ENCODE measurements at places on chromosomes 11 and 22.

GRCh38 chr11:58625826-58626460, 3.5 kb downstream of the CNTF start:
- peak; percentile 26 for DNase-seq

DNA sequence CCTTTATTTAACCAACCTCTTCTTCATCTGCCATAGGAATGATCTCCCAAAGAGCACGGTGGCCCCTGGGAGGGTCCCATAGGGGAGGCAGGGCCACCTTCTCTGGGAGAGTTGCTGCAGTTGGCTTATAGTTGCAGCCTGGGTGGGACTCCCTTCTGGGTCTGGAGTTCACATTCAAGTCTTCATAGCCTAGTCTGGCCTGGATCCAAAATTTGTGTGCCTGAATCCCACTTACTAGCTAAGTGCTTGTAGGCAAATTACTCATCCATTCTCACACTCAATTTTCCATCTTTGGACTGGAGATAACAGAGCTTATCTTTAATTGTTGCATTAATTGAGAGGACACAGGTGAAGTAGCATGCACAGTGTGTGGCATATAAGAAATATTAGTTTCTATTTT, 163.6 kb downstream of the GRIK4 start:
- no peak for DNase-seq

DNA sequence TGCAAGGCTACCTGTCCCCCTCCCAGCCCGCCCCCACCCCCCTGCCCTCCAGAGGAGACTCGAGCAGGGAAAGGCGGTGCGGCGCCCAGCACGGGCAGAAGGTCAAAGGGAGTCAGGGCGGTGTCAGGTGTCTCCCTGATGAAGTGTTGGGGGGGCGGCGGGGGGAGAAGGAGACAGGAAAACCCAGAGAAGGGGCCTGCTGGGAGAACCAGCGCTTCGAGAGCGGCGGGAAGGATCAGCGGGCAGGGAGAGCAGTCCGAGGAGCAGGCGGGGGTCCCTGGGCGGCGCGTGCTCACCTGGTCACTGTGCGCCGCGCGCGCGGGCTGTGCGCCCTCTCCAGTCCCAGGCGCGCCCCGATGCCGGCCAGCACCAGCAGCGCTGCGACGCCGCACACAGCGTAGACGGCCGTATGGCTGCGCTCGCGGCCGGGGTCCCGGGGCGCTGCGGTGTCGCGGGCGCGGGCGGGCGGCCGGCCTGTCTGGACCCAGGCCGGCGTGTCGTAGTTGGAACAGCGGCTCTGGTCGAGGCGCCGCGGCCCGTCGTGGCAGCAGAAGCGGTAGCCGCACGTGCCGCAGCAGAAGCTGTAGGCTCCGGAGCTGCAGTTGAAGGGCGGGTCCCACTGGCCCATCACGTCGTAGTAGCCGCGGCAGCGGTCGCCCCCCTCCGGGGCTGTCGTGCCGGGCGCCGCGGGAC, 886 bp downstream of the SHISA8 start:
- no peak for DNase-seq

DNA sequence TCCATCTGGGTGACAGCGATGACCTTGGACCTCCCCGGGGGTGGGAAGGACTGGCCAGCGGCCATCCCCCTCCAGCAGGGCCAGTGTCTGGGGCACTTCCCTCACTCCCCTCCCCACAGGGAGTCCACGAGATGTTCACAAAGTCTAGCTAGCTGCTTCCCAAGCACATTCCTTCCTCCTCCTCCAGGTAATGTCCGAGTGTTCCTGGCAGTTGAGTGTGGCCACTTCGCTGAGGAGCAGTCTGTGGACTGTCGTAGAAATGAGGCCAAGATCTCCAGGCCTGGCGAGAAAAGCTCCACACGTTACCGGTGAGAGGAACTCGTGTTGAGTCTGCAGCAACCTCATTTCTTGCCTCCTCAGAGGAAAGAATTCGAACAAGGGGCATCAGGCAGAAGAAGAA, 425.5 kb downstream of the BRD1 start:
- DNase-seq: no peak

GRCh38 chr22:47388331-47388730, 625.9 kb downstream of the TBC1D22A start:
- DNase-seq: no peak

DNA sequence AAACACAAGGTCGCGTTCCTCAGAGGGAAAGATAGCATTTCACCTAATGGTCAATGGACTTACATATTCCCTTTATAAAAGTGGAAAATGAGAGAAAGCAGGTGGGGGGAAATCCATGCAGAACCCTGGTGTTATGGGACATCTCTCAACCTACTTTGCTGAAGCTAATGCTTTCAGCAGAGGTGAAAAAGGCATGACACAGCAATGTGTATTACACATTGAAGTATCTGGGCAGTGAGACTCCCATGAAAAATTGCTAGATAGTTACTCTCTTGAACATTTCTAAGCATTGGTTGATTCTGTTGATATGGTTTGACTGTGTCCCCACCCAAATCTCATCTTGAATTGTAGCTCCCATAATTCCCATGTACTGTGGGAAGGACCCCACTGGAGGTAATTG, 60.0 kb upstream of the PICALM start:
- DNase-seq: no peak

- no peak for DNase-seq
Measured at GRCh38 chr11:41301023-41301422, 158.4 kb downstream of the LRRC4C start.

- no peak for DNase-seq
Measured at GRCh38 chr11:117535850-117536411, 208.3 kb downstream of the CEP164 start.

- DNase-seq: peak; percentile 88
Measured at GRCh38 chr22:49962012-49962750, 1.6 kb downstream of the PIM3 start.

GRCh38 chr22:22928666-22929380, 41.2 kb downstream of the IGLL5 start:
- DNase-seq: peak; percentile 56

DNA sequence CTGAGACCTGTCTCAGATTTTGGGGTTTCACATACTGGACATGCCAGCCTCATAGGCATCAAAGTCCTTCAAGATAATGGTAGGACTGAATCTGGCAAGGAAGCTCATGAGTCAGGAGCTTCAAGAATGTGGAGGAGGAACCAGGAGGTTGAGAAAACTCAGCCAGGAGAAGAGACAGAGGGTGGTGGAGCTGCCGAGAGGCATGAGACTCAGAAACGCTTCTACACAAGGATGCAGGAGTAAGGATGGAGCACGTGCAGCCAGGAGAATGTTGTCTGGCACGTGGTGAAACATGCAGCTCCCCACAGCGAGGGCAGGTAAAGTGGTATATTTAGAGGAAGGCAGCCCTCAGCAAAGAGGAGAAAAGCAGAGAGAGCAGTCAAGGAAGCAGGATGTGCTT, 148.7 kb upstream of the ISX start:
- DNase-seq: no peak

DNA sequence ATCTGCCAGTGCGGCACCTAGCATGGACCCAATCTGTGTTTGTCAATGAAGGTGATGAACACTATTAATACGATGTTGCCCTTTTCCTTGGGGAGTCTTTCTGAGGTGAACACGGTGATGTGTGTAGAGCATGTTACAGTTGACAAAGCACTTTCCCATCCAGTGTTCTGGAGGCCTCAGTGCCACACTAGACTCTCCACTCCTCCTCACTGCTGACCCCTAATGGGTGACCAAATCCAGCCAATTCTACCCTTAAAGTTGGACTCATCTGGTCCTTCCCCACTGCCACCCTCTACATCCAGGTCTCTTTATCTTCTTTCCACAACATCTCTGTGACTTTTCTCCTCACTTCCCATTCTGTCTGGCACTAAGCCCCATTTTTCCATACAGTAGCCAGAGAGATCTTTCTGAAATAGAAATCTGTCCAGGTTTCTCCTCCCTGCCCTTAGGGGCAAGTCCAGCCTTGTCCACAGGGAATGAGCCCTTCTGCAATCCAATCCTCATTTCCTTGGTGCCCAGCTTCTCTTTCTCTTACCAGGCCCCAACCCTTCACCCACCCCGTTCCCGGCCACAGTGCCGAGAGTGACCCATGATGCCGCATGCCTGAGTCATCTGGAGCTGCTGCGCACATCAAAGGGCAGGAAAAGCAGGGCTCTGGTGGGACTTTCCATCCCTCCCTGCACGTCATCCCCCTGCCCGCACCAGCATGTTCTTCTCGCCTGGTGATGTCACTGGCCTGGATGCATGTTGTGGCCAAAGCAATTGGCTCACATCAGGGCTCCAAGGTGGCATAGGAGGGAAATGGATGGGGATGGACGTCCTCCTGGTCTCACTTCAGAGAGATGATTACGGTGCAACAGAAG, 64.2 kb downstream of the RASSF10 start:
- DNase-seq: peak; percentile 47

DNA sequence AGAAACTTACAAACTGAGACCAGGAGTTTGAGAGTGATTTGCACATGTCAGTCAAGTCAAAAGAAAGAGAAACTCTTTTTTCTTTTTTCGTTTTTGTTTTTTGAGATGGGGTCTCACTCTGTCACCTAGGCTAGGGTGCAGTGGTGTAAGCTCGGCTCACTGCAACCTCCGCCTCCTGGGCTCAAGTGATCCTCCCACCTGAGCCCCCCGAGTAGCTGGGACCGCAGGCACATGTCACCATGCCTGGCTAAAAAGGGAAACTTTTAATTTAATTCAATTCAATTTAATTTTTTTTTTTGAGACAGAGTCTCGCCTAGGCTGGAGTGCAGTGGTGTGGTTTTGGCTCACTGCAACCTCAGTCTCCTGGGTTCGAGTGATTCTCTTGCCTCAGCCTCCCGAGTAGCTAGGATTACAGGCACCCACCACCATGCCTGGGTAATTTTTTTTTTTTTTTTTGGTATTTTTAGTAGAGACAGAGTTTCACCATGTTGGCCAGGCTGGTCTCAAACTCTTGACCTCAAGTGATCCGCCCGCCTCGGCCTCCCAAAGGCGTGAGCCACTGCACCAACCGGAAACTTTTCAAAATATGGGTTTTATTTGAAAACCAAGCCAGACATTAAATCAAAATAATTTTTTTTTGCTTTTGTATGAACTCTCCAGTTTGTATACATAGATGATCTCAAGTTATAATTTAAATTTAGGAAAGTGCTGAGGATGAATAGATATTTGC, 9.9 kb downstream of the UCP3 start:
- DNase-seq: no peak

- no peak for DNase-seq
Measured at GRCh38 chr11:66275984-66276612, 1.9 kb upstream of the CNIH2 start.

DNA sequence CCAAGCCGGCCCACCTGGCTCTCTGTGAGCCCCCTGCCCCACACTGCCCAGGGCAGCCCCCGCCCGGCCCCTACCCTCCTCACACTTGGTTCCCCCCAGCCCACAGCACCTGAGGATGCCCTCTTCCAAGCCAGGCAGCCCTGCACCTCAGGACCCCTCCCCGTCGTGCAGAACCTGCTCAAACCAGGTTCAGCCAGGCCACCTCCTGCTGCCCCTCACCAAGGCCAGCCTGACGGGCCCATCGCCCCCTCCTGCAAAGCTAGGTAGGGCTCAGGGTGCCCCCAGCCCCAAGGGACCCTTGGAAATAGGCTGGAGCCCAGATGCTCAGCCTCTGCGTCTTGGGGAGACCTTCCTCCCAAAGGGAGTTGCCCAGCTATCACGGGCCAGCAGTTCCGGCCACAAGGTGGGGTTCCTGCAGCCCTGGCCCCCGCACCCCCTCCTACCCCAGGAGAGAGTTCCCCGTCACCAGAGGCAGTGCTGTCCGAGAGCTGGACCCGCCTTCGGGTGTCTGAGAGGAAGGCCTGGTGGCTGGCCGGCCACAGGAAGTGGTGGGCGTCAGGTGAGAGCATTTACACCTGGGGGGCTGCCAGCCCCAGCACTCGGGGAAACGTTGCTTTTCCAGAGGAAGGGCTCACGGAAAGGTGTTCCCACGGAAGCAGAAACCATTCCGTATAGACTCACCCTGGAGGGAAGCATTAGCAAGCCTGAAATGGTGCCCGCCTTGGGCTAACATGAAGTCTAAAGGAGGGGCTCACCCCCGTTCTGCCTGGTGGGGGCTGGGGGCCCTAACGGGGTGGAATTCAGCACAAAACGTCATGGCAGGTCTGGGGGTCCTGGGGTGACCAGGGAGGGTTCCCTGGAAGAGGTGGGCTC, 3.2 kb upstream of the SYT8 start:
- no peak for DNase-seq

GRCh38 chr11:19099093-19099492, 17.9 kb upstream of the ZDHHC13 start:
- DNase-seq: no peak

DNA sequence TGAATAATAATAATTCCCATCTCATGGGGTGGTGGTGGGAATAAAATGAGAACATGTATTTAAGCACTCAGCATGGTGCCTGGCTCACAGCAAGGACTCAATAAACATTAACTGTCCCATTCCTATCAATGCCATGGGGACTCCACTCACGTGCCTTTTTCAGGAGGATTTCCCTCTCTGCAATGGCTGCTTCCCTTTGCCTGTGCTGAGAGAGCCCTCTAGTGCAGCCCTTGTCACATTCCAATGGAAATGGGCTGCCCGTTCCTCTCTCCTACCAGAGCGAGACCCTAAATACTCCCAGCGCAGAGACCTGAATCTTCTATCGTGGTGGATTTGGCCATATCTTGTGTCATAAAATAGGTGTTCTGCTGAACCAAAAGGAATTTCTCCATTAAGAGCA, 621.5 kb upstream of the B3GAT1 start:
- no peak for DNase-seq

DNA sequence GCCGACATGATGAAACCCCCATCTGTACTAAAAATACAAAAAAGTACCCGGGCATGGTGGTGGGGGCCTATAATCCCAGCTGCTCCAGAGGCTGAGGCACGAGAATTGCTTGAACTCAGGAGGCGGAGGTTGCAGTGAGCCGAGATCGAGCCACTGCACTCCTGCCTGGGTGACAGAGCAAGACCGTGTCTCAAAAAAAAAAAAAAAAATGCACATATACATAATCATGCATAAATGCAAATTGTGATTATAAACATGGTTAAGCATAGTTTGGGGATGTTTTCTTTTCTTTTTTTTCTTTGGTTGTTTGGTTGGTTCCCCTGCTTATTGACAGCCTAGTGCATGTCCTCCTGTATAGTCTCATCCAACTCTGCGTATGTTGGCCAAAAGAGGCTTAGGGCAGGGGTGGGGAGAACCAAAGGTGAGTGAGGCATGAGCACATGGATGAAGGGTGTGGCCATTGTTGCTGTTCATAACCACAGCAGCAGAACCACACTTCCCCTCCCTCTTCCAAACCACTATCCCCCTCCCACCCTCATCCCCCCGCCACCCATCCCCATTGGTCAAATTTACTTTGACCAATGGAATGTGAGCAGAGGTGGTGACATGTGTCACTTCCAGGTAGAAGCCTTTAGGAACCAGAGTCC, 6.9 kb upstream of the VPS37C start:
- DNase-seq: no peak
